H9 (cell line): ENCODE measurements at places on chromosomes 12 and 14.

GRCh38 chr12:46916796-46917419 is 91.1 kb upstream of the SLC38A4 start:
- no peak for DNase-seq

- peak; percentile 84 for DNase-seq
These were observed 135.7 kb downstream of the PPM1H start for GRCh38 chr12:62799126-62799736.

GRCh38 chr14:101082036-101082435 is 178.5 kb upstream of the RTL1 start:
- DNase-seq: no peak

GRCh38 chr14:101115652-101116051 is 212.1 kb upstream of the RTL1 start:
- no peak for DNase-seq

DNA sequence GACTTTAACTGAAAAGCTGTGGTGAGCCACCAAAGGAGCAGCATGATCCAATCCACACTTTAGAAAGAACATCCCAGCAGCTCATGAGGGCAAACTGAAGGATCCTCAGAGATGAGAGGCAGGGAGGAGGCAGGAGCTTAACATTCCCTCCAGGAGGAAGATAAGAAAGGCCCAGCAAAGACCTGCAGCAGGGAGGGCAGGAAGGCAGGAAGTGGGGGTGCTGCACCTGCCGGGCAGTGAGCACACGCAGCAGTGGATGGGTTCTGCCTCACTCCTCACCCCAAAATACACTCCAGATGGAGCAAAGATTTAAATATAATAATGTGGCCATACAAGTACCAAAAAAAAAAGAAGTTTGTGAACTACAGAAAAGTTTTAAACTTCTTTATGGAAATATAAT is 48.4 kb downstream of the GCH1 start:
- peak; percentile 48 for DNase-seq

- no peak for DNase-seq
These were observed 94.1 kb downstream of the MSRB3 start for GRCh38 chr12:65372574-65372973.

DNA sequence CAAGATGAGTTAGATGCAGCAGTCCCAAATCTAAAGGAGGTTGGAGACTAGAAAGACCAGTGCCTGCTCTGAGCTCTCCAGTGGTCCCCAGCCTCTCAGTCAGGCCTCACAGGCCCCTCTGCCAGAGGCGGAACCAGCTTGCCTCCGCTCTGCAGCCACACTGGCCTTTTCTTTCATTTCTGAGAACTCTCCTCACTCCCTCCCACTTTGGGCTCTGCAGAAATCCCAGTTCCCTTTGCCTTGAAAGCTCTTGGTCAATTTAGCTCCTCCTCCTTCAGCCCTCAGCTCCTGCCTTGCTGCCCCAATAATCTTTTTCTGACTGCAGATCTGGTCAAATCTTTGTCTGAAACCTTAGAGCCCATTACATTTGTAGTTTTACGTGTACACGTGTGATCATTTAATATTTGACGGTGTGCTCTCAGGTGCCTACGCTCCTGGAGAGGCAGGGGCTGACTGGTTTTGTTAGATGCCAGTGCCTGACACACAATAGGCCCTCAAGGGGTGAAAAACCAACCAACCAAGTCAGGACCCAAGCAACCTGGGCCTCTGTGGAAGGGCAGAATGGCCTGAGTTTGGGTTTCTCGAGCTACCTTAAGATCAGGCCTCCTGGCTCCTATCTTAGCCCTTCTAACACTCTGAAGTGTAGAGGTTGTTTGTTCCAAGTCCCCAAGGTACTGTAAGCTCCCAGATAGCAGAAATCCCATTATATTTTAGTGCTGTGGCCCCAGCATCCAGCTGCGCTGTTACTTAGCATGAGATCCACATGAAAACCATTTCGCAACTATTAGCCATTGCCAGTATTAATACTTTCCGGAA is 1.1 kb upstream of the NUDT4 start:
- DNase-seq: peak; percentile 78

DNA sequence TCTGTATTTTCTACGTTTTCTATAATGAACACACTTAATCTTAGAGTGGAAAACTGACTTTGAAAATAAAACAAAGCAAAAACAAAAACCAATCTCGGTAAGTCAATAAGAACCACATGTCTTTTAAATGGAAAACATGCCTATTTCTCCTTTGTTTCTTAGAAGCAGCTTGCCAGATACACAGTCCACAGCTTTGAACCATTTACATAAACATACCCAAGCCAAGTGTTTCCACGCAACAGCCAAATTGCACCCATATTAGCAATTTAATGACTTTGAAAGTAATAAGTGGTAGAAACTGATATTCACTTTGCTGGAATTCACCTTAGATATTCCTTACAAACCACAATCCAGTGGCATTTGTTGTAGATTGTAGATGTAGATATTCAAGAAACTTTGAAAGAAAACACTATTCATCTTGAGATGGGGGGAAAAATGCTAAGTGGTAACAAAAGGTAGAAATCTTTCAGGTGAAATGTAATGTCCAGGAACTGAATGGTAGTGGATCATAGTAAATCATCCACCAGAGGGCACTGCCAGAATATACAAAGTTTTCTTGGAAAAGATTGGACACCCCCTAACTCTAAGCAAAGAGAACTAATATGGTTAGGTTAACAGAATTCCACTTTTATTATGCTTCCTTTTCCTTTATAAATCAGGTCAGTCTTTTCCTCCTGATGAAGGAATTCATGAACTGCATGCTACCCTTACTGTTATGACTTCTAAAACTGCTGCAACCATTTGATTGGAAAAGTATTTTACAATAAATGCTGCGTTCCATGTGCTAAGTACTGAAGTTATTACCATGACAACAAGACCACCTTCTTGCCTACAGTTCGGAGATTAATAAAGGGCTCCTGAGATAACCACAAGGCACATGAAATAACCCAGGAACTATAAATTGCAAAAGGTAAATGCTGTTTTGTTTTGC is 69.8 kb downstream of the RERG start:
- DNase-seq: no peak

DNA sequence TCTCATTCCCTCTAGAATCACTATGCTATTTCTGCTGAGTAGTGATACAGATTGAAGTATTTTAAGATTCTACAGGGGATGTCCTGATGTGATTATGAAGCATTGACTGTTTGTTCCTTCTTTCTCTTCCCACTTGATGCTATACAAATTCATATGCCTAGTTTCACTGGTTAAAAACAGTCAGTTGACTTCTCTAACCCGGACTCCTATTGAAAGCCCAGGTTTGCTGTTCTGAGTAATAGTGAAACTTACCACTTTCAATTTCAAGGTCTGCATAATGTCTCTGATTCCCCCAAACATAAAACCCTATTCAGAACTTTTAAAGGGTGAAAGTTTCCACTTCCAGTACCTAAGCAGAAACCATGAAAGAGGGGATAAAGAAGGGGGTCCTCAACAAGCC is 117.7 kb upstream of the RPL10L start:
- no peak for DNase-seq

- peak; percentile 65 for DNase-seq
These were observed 1.0 kb upstream of the CLIP1 start for GRCh38 chr12:122423258-122424165.

DNA sequence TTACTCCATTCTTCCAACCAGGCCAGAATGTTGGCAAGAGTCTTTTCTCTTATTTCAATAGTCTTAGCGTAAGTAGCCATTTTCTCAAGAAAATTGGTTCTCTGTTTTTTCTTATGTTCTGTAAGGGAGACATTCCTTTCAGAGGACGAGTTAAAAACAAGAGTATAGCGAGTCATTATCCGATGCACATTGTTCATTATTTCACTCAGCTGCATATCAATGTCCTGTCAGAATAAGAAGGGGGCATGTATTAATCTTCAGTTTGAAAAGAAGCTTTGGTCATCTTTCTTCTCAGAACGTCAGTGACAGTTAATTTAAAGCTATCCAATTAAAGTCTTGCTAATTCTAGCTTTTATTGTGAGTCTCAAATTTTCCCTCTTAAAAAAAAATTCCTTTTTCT is 33.3 kb downstream of the FAM186A start:
- no peak for DNase-seq

- no peak for DNase-seq
These were observed 74.2 kb downstream of the GNS start for GRCh38 chr12:64685050-64685449.

- peak; percentile 87 for DNase-seq
These were observed 132.6 kb downstream of the TMEM132D start for GRCh38 chr12:129771238-129771637.

DNA sequence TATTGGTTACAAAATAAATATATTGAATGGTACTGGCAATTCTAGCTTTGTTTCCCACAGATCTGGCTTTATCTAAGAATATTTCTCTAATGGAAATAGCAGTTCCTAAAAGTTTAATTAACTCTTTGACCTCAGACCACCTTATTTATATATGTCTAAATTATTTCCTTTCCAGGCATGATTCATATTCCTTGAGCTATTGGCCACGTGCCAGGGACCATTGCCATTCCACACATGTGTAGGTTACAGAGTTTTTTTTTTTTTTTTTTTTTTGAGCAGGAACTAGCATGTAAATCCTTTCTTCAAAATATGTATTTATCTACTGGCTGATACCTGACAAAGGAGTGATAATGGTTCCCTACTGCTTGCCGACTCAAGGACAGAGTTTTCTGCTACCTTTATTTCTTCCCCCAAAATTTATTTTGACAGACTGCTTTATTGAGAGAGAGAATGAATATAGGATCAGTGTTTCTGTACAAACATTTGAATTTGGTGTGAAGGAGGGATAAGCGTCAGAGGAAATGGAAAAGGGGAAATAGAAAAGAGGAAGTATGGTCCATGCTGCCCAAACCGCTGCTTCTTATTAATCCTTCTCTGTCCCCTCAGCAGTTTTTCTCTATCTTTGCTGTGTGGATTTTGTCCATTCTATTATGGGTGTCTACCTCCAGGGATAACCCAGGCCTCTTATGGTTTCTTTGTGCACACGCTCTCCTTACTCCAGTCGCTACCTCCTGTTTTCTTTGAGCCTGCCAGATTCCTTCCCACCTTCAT is 36.4 kb downstream of the PDE3A start:
- DNase-seq: no peak

- peak; percentile 88 for DNase-seq
These were observed 449 bp upstream of the LTBP2 start for GRCh38 chr14:74612350-74613021.

- no peak for DNase-seq
These were observed 252.3 kb downstream of the EFCAB11 start for GRCh38 chr14:89702073-89702875.

GRCh38 chr14:87351007-87351406 is 642.0 kb downstream of the GALC start:
- peak; percentile 45 for DNase-seq

DNA sequence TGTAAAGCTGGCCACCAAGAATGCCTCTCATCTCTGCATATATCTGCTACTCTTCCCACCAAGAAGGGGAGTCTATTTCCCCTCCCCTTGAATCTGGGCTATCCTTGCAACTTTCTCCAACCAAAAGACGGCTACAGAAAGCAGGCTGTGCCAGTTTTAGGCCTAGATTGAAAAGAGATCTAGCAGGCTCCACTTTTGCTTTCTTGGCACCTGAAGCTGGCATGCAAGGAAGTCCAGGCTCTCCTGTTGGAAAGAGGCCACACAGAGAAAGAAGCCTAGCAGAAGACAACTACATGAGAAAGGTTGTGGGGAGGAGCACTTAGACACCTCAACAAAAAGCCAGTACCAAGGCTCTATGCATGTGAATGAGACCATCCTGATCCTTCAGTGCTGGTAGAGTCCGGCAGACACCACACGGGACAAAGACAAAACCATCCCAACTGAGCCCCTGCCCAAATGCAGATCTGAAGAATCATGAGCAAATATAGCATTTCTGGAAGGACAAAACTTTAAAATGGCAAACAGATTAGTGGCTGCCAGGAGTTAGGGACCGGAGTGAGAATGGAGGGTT is 68.0 kb downstream of the SPPL3 start:
- DNase-seq: no peak

GRCh38 chr12:68882251-68882964 is 50.6 kb downstream of the CPM start:
- DNase-seq: no peak

DNA sequence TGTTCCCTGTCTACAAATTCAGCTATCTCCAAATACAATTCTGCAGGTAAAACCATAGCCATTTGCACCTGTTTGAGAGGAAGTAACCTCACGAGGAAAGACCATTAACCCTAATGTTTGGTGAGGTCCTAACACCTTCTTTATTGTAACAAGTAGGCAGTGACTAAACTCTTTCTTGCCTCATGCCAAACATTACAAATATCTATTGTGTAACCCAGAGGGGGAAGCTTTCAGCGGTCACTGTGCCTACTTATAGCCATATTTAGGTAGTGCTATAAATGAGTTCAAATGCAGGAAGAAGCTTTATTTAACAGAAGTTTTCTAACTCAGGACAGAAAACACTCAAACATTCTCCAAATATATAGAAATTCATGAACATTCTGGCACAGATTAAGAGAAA is 252.7 kb downstream of the LRFN5 start:
- DNase-seq: no peak

- no peak for DNase-seq
These were observed 31.2 kb upstream of the VASH1 start for GRCh38 chr14:76729953-76730505.

DNA sequence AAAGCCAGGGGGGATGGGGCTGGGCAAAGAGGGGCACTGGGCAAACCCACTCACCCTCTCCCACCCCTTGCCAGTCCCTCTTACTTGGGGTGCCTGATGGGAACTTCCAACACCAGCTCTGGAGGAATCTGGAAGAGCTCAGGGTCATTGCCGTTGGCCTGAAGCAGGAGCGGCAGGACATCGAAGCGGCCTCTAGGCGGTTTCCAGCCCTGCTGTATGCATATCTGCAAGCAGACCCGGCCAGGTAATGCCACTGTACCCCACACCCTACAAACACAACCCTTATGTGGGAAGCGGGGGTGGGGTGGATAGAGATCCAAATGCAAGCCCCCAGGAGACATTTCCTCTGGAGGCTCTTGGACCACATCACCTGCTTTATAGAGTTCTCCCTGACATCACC is 83.6 kb downstream of the NOS1 start:
- DNase-seq: peak; percentile 68

- DNase-seq: peak; percentile 81
These were observed 5.0 kb upstream of the SLC25A47 start for GRCh38 chr14:100317912-100318808.

- no peak for DNase-seq
These were observed 102.8 kb downstream of the STXBP6 start for GRCh38 chr14:24947131-24947530.

DNA sequence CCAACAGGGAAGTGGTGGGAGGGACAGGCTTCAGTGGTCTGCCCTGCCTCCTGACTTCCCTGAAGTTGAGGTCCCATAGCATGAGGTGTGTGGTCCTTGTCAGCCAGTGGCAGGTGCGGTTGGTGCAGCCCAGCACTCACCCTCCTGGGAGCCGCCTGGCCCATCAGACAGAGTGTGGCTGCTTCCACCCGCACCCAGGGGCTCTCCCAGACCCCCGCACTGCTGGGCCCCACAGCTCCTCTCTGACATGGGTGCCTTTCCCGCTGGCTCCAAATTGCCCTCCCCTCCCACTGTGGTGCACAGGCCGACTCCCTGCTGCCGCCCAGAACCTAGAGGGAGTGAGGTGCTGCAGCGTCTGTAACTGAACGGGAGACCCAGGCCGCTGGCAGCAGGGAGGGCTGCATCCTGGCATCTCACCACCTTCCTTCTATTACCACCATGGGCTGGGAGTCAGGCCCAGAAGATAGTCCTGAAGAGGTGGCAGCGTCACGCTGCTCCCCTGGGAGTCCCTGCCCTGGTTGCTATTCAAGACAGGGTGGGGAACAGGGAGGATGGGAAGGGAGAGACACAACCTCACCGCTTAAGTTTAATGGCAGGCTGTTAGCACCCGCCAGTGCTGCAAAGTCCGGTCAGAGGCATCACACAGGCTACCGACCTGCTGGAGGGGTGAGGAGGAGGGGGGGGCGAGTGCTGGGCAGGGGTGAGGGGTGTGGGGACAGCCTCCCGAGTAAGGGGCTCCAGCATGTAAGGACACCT is 180.6 kb upstream of the PRMT8 start:
- no peak for DNase-seq
